ENCODE measurements at places on chromosomes 6 and 20.
A peak's percentile ranks its signal among the peaks of the same experiment; 100 is the strongest.

DNA sequence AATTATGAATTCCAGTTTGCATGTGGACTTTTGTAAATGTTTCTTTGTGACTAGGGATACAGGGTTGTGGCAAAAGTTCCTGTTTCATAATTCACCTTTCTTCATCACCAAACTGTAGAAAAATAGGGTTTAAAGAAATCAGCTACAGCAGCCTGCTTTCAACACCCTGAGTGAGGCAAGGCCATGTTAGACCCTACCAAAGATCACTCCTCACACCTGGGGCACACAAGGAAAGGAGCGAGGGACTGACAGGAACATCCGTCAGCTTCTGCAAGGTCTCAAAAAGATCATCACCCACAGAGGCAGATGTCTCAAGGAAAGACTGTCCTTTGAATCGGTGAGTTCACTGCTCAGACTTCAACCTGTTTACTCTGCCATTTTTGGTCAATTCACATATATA is 10.5 kb upstream of the STX11 start:
- DNase-seq: no peak

GRCh38 chr20:11716239-11716944 is 201.3 kb upstream of the BTBD3 start:
- DNase-seq: no peak

DNA sequence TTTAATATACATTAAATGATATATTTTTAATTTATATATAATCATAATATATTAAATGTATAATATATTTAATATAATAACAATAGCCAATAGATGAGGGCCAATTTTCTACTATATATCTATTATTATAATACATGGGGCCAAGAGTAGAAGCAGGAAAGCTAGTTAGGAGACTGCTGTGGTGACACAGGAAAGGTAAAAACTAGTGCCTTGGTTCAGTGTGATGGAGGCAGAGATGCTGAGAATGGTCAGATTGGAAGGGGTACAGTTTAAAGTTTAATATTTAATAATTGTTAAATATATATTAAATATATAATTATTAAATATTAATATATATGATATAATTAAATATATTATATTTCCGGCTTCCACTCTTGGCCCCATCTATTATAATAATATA is 102.9 kb upstream of the RNF217 start:
- DNase-seq: no peak

DNA sequence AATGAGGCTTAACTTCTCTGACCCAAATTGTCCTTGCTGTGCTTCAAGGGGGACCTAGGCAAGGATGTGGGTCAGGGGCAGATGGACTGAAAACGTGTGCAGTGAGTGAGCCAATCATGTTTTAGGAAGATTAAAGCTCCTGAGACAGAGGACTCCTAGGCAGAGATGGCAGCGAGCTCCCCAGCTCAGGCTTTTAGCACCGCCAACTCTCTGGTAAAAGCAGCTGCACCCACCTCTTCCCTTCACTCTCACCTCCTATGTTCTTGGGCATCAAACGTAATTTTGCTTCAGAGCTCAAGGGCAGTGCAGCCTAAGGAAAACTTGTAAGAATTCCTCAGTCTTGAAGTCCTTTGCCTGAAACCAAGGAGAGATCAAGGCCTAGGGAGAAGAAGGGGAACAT is 10.3 kb downstream of the RPP21 start:
- no peak for DNase-seq

DNA sequence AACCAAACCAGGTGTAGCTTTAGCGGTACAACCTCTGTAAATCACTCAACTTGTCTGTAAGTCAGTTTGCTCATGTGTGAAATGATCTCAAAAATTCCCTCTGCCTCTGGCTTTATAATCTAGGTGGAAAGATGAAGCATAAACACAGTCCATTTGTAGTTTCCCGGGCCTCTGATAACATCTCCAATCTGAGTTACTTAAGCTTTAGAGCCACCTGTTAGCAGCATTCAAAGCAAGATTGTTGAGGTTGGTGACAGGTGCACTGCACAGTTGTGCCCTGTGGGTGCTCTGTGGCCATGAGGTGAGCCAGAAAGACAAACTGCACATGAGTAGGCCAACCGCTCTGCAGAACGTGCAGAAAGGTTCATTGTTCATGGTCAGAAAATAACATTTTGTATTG is 53.7 kb downstream of the MOCS1 start:
- DNase-seq: no peak

- no peak for DNase-seq
Observed at GRCh38 chr6:105332576-105332975, 70.3 kb downstream of the PREP start.

GRCh38 chr20:25005220-25005619 is 12.7 kb upstream of the APMAP start:
- peak; percentile 36 for DNase-seq

GRCh38 chr6:157381631-157382621 is 936 bp downstream of the ZDHHC14 start:
- peak; percentile 63 for DNase-seq

- no peak for DNase-seq
Observed at GRCh38 chr6:26358511-26358981, 6.5 kb upstream of the BTN3A2 start.

DNA sequence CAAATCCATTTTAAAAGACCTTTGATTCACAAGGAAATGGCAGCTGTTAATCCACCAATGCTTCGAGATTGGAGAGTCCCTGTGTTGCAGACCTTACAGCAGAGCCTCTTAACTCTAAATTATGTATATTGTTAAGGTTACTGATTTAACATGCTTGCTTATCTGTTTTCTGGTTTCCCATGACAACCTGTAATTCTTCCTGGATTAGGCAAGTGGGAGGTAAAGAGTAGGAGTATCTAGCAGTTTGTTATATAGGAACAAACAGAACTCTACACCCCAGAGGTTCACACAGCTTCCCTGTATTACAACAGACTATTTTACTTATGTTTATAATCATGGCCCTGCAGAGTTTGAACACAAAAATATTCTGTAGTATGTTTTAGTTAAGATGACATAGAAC is 39.5 kb downstream of the NKX2-4 start:
- DNase-seq: no peak

GRCh38 chr20:62240020-62240685 is 1.8 kb downstream of the OSBPL2 start:
- no peak for DNase-seq

- DNase-seq: no peak
Observed at GRCh38 chr6:132458887-132459604, 53.9 kb downstream of the STX7 start.

- DNase-seq: no peak
Observed at GRCh38 chr6:65924411-65924810, 217.4 kb upstream of the EYS start.

- no peak for DNase-seq
Observed at GRCh38 chr6:5930143-5930770, 76.5 kb downstream of the NRN1 start.

DNA sequence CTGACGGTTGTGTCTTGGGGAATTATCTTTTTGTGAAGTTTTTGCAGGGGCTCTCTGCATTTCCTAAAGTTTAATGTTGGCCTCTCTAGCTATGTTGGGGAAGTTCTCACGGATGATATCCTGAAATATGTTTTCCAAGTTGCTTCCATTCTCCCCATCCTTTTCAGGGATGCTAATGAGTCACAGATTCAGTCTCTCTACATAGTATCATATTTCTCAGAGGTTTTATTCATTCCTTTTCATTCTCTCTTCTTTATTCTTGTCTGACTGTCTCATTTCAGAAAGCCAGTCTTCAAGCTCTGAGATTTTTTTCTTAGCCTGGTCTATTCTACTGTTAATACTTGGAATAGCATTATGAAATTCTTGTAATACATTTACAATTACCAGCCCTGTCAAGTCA is 61.3 kb downstream of the UNC5CL start:
- no peak for DNase-seq

DNA sequence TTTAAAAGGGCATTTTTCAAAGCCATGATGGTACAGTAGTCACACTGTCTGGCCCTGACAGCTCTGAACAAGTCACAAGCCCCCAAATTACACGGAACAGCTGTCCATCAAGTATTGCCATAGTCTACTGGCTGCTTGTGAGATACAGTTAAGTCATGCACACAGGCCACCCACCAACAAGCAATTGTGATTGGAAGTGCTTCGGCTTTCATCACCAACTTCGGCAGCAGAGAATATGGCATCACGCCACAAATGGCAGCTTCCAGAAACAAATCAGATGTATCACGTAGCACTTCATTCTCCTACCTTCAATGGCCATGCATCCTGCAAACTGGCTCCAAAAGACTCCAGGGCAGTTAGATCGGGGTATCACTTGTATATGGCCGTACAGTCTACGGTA is 160.5 kb downstream of the PTPRT start:
- no peak for DNase-seq

DNA sequence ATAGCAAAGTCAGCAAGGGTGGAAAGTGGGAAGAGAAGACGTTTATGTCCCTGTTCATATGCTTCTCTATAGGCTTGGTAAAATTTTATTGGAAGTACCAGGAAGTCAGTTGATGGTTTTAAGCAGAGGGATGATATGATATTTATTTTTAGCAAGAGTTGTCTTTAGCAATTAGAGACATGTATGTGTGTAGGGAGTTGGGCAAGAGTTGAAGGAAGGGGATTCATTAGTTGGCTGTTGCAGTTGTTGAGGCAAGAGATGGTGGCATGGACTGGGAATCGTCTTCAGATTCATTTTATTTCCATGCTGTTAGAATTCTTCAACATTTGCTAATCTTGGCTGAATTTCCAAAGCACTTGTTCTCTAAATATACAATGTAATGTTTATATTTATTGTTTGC is 85.6 kb downstream of the QKI start:
- DNase-seq: no peak

DNA sequence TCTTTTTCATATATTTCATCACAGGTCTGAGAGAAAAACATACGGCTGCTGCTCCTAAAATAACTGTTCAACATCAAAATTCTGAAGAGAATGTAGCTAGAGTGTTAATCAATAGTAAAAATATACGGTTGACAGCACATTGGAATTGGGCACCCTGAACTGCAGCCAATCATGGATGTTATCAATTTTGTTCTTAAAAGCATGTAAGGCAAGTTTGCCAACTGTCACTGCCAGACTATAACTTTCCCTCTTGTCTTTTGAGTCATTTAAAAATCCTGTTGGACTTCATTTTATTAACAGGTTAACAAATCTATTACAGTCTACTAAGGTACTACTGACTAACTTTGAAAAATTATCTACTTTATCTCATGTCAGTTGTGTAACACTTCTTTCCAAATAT is 592.8 kb downstream of the HACE1 start:
- DNase-seq: no peak

- no peak for DNase-seq
Observed at GRCh38 chr6:71187141-71187540, 101.5 kb upstream of the OGFRL1 start.

- DNase-seq: no peak
Observed at GRCh38 chr20:47269309-47270165, 87.0 kb downstream of the ZMYND8 start.

DNA sequence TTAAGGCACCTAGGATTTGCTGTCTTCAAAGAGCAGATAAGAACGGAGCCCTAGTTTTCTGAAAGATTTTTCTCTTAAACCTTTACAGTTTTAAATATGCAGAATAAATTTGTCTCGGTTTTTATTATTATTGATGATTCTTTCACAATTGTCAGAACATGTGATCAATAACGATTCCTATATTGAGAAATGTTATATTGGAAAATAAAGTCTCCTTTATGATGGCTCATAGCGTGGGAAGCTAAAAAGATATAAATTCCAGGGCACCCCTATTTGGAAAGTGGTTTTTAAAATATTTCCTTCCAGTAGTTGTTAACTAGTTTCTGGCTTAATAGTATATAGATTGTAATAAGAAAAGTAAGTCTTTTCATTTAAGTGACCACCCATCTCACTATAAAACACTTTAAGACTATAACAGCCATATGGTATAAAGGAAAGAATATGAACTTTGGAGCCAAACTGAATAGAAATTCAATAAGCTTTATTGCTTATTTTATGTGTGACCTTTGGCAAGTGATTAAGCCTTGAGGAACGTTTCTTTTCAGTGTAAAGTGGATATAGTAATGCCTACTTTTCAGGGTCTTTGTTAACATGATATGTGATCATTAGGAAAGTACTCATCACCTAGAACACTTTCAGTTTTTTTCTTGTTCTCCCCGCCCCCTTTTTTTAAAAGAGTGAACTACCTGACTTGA is 369.6 kb downstream of the LAMA2 start:
- no peak for DNase-seq

GRCh38 chr6:1609041-1609647 is 571 bp upstream of the FOXC1 start:
- DNase-seq: no peak

- no peak for DNase-seq
Observed at GRCh38 chr6:1525364-1526038, 84.2 kb upstream of the FOXC1 start.

- DNase-seq: no peak
Observed at GRCh38 chr6:42025066-42025844, 25.1 kb upstream of the TAF8 start.

DNA sequence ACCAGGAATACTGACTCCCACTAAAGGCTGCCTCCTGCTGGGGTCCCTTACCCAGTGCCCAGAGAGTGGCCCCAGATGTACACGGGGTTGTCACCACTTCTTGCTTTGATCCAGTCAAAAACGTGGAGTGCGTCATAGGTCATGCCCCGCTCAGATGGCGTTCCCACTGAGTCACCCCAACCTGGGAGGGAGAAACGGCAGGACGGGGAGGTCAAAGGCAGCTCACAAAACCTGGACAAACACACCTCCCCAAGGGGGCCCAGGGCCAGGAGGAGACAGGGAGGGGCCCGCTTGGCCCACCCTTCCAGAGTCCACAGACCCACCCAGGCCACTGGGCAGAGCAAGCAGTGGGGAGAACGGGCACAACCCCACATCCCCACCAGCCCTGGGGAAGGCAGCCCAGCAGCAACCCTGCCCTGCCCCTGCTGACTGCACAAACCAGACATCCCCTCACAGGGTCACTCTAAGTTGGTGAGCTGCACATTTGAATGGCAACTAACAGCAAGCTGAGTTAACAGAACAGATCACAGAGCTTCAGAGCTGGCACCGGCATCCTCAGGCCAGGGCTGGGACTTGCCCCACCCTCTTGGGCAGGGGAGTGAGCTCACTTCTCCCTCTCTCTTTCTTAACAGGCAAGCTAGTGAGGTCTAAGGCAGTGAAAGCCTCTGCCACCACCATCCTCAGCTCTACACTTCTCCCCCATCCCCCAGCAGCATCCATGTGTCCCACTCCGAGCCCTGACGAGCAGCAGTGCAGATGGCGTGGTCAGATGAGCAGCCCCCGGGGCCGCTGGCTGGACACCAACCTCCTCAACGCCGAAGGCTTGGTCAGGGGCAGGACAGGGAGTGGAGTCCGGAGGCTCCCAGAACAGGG is 61.7 kb downstream of the PYGB start:
- no peak for DNase-seq

DNA sequence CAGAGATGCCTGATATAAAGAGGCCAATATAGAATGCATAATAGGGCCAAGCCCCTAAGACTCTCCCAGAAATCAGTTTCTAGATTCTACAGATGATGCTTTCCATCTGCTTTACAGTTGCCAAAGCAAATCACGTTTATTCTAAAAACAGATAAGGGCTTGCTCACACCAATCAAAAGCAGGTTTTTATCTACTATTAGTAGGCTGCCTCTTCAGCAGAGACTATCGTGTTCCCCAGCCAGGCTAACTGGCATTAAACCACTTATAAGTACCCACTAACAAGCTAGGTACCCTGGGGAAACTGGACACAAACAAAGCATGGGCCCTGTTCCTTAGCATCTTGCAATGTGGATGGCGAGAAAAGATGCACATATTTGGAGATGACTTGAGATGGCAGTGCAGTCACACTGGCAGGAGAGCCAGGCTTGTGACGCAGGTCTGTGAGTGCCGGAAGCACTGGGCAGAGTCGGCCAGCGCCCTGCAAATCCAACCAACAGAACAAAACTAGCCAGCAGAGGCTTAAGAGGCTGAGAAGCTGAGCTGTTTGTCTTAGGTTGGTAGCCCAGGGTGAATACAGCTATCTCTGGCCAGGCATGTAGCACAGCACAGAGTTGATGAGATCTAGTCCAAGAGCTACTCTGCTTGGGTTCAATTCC is 73.4 kb downstream of the GFOD1 start:
- no peak for DNase-seq
